Stimulated activated CD8-positive, alpha-beta memory T cell treated with anti-CD3 and anti-CD28 coated beads, Interleukin-15, amount 100 ng/mL, for 24 hours (primary cell): ENCODE measurements at places on chromosomes 3 and 15.

GRCh38 chr3:41259449-41260062 is 60.3 kb downstream of the CTNNB1 start:
- no peak for DNase-seq

- no peak for DNase-seq
Observed at GRCh38 chr3:146817704-146818103, 212.6 kb upstream of the PLSCR5 start.

DNA sequence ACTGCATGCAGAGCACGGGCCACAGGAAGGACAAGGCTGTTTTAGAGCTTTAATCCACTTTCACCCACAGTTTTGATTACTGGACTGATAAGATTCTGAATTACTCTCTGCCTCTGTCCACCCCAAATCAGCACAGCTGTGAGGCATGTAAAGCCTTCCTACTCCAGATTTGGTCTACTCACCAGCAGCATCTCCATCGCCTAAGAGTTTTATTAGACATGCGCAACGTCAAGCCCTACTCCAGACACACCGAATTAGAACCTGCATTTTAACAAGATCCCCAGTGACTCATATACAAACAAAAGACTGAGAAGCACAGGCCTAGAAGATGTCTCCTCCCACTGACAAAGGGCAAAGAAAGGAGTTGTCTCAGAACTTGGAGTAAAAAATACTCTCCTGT is 221.2 kb downstream of the TUSC7 start:
- no peak for DNase-seq

- no peak for DNase-seq
Observed at GRCh38 chr15:99536422-99537040, 29.3 kb upstream of the MEF2A start.

- no peak for DNase-seq
Observed at GRCh38 chr15:93348711-93349545, 259.9 kb upstream of the RGMA start.

GRCh38 chr15:95742836-95743235 is 587.7 kb upstream of the NR2F2 start:
- DNase-seq, result no peak

GRCh38 chr3:183711516-183711915 is 13.9 kb downstream of the YEATS2 start:
- DNase-seq, result no peak

- DNase-seq, result no peak
Observed at GRCh38 chr3:170523248-170523647, 62.6 kb downstream of the SLC7A14 start.

DNA sequence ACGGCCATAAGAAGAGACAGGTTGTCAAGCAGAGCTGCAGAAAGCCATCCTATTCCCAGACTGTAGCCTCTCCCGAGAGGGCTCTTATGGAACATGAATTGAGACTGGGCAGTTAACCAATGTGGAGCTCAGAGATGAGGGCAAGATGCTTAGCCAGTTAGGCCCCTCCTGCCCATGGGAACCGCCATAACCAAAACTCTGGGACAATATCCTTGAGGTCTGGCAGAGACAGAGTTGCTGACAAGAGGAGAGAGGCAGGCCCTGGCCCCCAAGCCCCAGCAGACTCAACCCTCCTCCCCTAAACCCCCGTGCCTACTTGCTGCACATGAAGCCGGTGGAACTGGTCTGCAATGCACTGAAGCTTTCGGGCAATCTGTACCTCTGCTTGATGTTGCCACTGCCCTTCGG is 4.8 kb downstream of the BMF start:
- DNase-seq, result no peak

- no peak for DNase-seq
Observed at GRCh38 chr3:104353951-104354350, 1012.8 kb upstream of the ALCAM start.

DNA sequence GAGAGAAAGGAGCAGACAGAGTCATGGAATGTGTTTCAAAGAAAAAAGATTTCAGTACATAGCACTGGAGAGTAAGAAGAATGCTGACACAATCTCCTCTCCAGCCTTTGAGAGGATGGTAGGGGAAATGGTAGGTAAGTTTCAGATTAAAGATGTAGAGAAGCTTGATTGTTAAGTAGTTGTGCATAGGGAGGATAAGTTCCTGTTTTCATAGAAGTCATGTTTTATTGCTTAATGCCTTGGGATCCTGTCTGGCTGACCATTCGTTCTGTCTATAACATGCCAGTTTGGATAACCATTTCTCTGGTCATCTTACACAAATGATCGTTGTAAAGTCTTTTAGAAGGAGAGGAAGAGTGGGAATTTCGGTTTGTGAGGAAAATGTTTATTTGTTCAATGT is 95.7 kb upstream of the IGSF10 start:
- no peak for DNase-seq

DNA sequence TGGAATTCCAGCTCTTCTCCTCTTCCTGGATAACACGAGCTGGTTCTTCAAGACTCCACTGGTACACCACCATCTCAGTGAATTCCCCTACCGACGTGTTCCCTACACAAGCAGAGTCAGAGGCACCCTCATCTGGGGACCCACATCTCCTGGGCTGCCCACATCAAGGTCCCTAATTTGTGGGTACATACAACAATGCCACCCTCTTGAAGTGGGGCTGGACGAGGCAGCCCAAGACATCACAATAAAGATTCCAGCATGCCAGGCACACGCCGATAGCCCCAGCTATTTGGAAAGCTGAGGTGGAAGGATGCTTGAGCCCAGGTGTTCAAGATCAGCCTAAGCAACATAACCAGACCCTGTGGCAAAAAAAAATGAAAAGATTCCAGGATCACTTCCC is 221.2 kb upstream of the LINGO1 start:
- DNase-seq, result no peak

GRCh38 chr3:144488927-144489326 is 517.3 kb downstream of the DIPK2A start:
- no peak for DNase-seq

GRCh38 chr3:161254861-161255260 is 33.8 kb downstream of the NMD3 start:
- no peak for DNase-seq
